ENCODE measurements at places on chromosomes 4 and X.

- DNase-seq = no peak
Observed at GRCh38 chr4:173226401-173226888, 57.8 kb downstream of the GALNT7 start.

- no peak for DNase-seq
Observed at GRCh38 chr4:7222521-7222920, 30.2 kb downstream of the SORCS2 start.

GRCh38 chr4:174537634-174538033, 15.3 kb upstream of the HPGD start:
- DNase-seq = no peak

DNA sequence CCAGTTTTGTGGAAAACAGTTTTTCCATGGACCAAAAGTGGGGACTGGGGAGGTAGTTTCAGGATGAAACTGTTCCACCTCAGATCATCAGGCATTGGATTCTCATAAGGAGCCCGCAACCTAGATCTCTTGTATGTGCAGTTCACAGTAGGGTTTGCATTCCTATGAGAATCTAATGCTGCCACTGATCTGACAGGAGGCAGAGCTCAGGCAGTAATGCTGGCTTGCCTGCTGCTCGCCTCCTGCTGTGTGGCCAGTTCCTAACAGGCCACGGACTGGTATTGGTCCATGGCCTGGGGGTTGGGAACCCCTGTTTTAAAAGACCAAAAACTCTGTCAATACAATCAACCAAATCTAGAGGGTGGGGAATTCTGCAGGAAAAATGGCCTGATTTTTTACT, 100.0 kb upstream of the EOLA2 start:
- DNase-seq = no peak

DNA sequence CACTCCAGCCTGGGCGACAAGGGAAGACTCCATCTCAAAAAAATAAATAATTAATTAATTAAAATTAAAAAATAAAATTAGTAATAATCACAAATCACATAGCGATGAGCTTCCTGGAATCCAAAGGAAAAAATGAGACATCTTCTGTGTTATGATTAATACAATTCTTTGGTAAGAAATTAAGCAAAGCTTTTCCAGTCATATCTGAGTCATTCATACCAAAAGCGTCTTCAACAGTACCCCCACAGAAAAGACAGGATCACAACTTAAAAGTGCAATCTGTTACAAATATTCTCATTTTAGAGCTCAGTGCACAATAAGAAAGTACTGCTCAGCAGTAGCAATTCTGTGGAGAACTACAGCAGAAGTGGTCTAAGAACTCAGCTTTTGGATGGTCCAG, 168.5 kb upstream of the MXRA5 start:
- no peak for DNase-seq

DNA sequence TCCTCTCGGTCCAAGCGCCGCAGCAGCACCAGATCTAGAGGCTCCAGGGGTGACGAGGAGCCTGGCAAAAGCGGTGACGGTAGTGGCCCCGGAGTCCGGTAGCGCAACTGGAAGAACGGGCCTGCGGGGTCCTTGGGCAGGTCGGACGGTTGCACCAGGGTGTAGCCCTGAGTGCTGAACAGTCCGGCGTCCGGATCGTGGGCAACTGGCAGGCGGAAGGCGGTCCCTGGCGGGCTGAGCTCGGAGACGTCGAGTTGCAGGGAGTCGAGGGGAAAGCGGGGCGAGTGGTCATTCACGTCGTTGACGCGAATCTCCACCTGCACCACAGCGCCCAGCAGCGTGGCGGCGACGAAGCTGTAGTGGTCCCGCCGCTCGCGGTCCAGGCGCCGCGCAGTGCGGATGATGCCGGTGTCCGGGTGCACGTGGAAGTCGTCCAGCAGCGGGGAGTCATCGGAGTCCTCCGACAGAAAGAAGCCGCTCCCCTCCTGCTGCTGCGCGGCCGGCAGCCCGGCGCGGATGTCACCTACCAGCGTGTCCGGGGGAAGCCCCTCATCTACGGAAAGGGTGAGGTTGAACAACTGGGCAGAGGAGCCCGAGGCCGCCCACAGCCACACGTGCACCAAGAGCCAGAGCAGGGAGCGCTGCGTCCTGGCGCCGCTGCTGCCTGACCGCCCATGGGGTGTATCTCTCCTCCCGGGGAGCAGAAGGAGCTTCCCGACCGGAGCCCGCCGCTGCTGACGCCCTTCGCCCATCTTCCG, 837 bp downstream of the DCHS2 start:
- no peak for DNase-seq

GRCh38 chr4:142984871-142985585, 138.9 kb upstream of the INPP4B start:
- no peak for DNase-seq

GRCh38 chrX:11464380-11464779, 171.2 kb downstream of the AMELX start:
- DNase-seq = no peak

DNA sequence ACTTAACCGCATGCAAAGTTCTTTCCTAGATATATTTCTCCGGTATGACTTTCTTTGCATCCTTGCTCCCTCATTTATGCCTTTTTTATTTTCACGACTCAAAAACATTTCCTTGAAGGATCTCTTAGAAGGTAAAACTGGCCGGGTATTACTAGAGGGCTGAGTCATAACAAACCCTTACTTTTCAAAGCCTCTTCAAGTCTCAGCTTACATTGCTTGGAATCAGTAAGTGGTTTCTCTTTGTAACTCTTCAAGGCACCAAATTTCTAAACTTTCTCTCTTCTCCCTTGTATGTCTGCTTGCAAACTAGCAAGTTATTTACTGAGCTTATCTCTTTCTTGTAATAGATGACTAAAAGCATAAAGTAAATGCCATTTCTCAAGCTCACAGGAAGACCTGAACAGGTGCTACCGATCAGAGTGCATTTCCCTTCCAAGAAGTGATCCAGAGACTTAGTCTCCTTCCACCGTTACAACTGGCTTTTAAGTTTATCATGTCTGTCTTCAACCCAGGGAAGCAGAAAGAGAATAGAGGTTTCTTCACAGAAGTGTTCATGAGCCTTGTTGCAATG, 75.5 kb downstream of the ANXA10 start:
- no peak for DNase-seq

DNA sequence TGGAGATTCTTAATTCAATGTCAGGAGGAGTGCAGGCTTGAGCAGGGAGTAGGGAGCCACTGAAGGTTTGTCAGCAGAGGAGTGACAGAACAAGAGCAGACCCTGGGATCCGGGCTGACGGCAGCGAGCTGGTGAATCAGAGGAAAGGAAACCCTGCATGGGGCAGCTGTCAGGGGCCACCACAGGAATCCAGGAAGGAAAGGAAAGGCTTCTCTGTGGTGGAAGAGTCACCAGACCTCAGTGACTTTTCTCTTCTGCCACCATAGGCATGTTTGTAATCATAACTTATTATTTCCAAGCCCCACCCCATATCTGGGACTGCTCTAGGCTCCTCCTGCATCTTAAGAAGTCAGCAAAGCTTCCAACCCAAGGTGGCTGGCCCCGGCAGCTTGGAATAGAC, 150.9 kb downstream of the BCOR start:
- no peak for DNase-seq

DNA sequence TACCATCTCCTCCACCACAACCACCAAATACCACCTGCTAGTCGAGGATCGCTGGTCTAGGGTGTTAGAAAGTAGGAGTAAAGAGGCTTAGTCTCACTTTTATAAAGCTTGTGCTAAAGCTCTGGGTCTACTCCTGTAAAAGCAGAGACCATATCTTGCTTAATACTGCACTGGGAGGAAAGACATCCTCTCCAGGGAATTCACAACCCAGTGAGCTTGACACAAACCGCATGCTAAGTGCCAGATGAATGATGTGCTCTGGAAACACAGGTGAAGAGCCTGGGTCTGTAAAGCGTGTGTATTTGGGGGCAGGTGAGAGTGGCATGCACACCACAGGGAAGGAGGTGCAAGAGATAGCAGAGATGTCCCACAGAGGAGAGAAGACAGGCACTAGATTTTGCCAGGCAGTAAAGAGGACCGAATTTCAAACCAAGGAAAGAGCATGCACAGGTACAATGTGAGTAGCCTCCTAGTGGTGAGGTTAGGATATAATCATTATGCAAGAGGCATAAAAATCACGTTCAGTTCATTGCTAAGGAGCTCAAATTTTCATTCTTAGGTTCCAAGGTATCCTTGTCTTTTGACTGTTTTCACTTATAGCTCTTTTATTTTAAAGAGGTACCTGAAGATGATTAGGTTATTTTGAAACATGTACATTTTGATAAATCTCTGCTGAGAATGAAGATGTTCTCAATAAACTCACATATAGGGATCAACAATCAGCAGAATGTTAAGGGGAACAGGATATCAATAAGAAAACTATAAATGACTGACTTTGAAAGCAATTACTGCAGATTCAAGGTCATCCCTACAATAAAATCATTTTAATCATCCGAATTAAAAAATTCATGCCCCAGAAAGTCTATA, 20.7 kb downstream of the TAPT1 start:
- no peak for DNase-seq

All from left cardiac atrium (tissue), 4 donors.